ENCODE measurements at places on chromosomes 3 and 15.

GRCh38 chr15:31344823-31345605 is 18.4 kb downstream of the KLF13 start:
- DNase-seq, result no peak

DNA sequence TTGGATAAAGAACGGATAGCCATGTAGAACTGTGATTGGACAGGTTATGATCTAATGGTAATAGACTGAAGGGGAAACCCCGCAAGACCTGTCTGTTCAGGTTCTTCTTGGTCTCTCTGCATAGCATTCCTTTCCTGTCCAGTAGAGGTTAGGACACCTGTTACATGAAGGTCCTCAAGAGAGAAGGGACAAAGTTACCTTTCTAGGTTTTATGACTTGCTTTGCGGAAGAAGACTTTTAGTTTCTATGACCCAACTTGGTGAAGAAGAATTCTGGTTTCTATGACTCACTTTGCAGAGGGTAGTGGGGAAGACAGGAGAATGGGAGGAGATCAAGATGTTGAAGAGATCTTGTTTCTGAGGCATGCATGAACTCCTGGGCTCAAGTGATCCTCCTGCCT is 97.9 kb upstream of the C3orf80 start:
- no peak for DNase-seq

DNA sequence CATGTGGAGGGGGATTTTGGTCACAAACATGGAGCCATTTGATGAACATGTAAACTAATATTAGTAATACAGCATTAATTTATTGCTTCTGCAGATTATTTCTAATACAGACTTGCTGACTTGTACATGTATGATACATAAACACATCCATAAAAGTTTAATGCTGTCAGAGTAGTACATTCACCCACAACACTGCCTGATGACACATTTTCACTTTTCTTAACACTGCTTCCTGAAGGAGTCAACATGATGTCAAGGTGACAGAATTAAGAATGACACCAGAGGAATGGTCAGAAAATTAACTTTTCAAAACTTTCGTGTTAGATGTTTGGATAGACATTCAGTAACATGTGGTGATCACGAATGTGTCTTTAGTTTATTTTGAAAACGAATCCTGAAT is 199.4 kb downstream of the SATB1 start:
- DNase-seq, result no peak

- DNase-seq, result no peak
These were observed 303.0 kb upstream of the STAC start for GRCh38 chr3:36077320-36077719.

GRCh38 chr3:4417449-4417848 is 49.6 kb downstream of the SUMF1 start:
- no peak for DNase-seq

- DNase-seq, result no peak
These were observed 28.1 kb downstream of the SPINK8 start for GRCh38 chr3:48305396-48305795.

DNA sequence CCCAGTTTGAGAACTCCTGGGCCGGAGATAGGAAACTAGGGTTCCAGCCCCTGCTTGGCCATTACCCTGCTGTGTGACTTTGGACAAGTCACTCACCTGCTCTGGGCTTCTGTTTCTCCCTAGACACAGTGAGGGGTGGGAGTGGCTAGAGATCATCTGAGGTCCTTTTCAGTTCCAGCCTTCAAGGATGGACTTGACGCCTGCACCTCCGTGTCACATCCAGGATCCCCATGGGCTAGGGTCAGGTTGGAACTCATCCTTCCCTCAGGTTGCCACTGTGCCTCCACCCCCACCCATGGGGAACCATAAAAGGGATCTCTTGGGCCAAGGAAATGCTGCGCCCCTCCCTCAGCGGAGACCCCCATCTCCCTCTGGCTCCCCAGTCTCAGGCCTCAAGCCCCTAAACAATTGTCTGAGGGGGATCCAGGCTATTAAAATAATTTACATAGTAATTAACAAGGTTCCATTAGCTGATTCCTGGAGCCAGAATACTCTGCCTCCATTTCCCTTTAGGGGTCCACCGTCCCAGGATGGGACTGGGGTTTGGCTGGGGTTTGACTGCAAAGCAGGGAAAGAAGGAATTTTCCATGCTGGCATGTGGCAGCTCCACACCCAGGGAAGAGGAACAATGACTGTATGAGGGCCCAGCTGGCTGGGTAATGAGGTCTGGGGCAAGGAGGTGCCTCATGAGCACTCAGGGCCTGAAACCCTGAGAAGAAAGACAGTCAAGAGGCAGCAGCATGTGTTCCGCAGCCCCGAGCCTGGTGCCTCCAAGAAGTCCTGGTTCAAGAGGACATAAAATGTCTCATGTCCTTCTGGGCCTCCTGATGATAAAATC is 177.7 kb downstream of the SMAD6 start:
- DNase-seq, result no peak
